Activated CD8-positive, alpha-beta T cell treated with anti-CD3 and anti-CD28 coated beads for 36 hours (primary cell): ENCODE measurements at places on chromosomes 12 and 14. TPM values are rescaled to one million over a fixed set of nuclear protein-coding genes. Genes with fewer than 3 reads are reported as not detected.

HCAR3 gene
- not detected for total RNA-seq

DNA sequence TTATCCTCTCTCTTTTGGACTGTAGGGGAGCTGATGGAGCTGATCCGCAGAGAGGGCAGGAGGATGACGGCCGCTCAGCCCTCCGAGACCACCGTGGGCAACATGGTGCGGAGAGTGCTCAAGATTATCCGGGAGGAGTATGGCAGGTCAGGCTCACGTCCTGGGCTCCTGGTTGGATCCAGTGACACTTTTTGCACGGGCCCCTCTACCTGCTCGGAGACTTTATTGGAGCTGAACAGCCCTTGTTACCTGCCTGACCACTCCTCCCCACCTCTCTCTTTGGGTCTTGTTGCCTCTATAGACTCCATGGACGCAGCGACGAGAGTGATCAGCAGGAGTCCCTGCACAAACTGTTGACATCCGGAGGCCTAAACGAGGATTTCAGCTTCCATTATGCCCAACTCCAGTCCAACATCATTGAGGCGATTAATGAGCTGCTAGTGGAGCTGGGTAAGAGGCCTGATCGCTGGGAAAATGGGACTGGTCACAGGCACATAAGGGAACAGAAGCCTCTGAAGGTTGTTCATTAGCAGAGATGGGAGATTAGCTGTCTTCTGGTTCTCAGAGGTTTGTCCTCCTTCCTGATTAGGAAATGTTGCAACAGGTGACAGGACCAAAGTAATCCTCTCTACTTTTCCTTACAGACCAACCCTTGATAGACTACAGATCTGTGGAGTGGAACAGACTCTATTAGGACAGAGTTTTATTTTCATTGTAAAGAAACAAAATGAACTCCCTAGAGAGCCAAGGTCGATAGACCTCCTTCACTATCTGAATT is 718 bp downstream of the EIF2B2 start:
- peak; percentile 14 for DNase-seq

MMAB gene
- 60.5 TPM for total RNA-seq

LRP1 gene
- 1.5 TPM for total RNA-seq

TSFM gene
- 47.3 TPM for total RNA-seq

GRCh38 chr12:92218394-92219077 is 72.9 kb upstream of the BTG1 start:
- DNase-seq, result no peak

GRCh38 chr12:118709946-118710345 is 271.4 kb upstream of the SRRM4 start:
- DNase-seq, result no peak

ARMH4 gene
- not detected for total RNA-seq

GSG1 gene
- total RNA-seq, result not detected
